ENCODE measurements at places on chromosomes 2 and 18. TPM values are rescaled to one million over a fixed set of nuclear protein-coding genes. Genes with fewer than 3 reads are reported as not detected.

TANC1 gene
- total RNA-seq = 23.8 TPM

GPR17 gene
- not detected for total RNA-seq

CDCA7 gene
- total RNA-seq = 14.5 TPM

CYP27C1 gene
- 1.8 TPM for total RNA-seq

NAT8 gene
- total RNA-seq = not detected

ALPP gene
- total RNA-seq = not detected

VIT gene
- total RNA-seq = 2.6 TPM

ZC3H6 gene
- total RNA-seq = 4.9 TPM

RNF181 gene
- 95.2 TPM for total RNA-seq

TUBA3E gene
- not detected for total RNA-seq

Data from esophagus mucosa (tissue), 1 donor.